Stimulated activated CD4-positive, alpha-beta T cell treated with anti-CD3 and anti-CD28 coated beads, Interleukin-1b, Interleukin-23, amount 100 ng/mL, for 24 hours (primary cell): ENCODE measurements at places on chromosomes 16 and 17.

GRCh38 chr16:86985648-86986015, 331.6 kb downstream of the C16orf95 start:
- DNase-seq, result no peak

- no peak for DNase-seq
These were observed 22.2 kb upstream of the ALKBH5 start for GRCh38 chr17:18161207-18162145.

DNA sequence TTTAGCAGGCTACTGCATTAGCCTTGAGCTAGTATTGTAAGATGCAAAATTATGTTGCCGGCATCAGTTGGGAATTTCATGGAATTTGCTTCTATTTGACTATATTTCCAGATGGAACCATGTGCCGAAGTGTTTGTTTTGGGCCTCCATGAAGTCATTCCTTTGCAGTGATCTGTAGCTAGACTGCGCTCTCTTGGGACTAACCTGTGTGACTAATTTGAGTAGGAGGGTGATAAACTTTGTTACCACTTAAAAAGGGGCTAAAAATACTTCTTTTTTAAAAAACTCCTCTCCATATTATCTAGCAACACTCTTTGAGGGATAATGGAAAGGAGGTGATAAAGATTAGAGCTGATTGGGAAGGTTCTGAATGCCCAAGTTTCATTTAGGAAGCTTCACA, 166.8 kb upstream of the TBX2 start:
- DNase-seq, result no peak

- DNase-seq, result no peak
These were observed 3.5 kb upstream of the SALL1 start for GRCh38 chr16:51154271-51155171.

- DNase-seq, result no peak
These were observed 63.3 kb downstream of the USP32 start for GRCh38 chr17:60328679-60329078.

DNA sequence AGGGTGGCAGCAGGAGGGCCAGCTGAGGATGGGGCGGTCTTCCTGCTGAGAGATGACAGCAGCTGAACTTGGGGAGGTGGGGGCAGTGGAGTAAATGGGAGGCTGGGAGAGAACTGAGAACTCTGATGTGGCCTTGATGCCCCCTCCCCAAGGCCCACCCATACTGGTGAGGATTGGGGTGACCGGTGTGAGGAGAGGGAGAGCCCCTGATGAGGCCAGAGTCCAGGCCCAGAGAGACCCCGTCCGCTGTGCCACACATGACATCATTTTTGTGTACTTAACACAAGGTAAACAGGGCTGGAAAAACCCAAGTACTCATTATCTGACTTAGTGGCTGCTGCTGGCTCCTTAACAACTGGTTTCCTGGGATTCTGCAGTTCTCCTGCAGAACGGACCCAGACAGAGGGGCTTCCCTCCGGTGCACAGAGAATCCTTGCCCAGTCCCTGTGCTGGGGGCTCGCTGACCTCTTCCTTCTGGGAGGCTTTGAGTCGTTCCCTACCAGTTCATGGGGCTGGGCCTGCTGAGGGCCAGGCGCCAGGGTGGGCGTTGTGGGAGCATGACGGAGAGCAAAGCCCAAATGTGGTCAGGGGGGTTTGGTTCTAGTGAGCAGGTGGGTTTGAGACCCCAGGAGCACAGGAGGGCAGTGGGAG, 207.6 kb downstream of the RAB11FIP4 start:
- no peak for DNase-seq

DNA sequence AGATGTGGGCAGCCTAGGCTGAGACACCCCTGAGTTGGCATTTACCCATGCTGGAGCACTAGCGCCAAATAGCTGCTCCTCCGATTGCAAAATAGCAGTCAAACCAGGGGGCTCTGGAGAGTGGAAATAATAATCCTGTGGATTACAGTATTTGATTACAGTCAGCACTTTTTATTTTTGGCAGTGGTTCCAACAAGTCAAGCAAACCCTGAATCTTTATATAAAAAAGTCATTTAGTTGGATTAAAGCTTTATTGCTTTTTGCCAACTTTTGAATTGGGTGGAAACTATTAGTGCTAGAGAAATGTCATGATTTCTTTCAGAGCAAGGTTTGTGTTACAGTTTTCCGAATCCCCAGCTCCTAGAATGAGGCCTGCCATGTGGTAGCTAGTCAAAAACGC, 99.3 kb upstream of the FAM20A start:
- DNase-seq, result no peak

DNA sequence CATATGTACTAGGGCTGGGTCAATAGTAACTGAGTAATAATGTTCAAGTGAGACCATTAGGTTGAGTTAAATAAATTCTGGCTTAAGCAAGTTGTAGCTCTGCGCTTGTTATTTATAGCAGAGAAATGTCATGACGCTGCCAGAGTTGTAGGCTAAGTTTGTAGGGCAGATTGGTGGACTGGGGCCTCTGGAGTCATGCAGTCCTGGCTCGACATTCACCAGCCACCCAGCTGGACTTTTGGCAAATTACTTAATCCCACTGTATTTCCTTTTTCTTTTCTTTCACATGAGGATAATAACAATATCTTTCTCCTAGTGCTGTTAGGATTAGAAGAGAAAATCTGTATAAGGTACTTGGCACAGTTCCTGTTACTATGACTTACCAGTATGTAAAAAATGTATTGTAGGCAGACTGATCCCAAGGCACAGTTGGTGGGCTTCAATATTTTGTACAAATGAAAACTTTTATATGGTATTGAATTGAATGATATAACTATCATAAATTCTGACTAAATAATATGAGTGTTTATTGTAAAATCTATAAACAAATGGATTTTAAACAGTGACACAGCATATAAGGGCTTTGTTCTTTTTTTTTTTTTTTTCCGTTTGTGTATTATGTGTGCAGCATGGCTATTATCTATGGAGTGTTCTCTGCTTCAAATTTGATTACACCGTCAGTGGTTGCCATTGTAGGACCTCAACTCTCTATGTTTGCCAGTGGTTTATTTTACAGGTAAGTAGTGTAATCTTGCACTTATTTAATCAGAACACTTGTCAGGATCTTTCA, 2.6 kb downstream of the MFSD11 start:
- DNase-seq, result no peak

GRCh38 chr17:30570596-30571265, 93.5 kb downstream of the GOSR1 start:
- DNase-seq, result no peak

DNA sequence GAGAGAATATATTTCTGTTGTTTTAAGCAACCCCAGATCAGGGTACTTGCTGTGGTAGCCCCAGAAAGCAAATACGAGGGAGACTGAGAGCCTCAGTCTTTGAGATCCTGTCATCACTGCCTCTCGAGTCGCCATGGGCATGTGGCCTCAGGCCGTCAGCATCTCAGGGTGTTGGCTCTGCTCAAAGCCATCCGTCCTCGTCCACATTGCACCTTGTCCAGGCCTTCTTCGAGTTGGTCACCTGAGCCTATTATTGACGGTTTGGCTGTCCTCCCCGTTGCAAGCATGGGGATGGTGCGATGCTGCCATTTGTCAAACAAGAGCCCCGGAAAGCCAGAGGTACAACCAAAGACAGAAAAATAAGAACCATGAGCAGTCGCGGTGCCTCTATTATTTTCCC, 136.9 kb downstream of the IRF8 start:
- DNase-seq, result no peak

- DNase-seq, result no peak
These were observed 10.2 kb upstream of the C17orf78 start for GRCh38 chr17:37365589-37365988.

DNA sequence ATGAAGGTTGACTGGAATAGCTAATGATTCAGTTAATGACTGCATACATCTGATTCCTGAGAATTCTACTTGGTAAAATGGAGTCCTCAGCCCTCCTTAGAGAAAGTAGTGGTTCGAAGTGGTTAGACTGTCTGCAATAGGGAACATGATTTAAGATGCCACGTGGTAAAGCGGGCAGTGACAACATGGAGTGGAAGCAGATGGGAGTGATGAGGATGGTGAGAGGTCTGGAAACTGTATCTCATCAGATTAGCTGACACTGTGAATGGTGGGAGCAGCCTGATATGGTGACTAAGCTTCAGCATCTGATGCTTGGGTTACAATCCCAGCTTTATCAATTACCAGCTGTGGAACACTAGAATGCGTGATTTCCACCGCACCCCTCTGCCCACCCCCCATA, 8.4 kb downstream of the CDH11 start:
- DNase-seq, result no peak

- no peak for DNase-seq
These were observed 138.2 kb upstream of the ERCC4 start for GRCh38 chr16:13781575-13782338.

DNA sequence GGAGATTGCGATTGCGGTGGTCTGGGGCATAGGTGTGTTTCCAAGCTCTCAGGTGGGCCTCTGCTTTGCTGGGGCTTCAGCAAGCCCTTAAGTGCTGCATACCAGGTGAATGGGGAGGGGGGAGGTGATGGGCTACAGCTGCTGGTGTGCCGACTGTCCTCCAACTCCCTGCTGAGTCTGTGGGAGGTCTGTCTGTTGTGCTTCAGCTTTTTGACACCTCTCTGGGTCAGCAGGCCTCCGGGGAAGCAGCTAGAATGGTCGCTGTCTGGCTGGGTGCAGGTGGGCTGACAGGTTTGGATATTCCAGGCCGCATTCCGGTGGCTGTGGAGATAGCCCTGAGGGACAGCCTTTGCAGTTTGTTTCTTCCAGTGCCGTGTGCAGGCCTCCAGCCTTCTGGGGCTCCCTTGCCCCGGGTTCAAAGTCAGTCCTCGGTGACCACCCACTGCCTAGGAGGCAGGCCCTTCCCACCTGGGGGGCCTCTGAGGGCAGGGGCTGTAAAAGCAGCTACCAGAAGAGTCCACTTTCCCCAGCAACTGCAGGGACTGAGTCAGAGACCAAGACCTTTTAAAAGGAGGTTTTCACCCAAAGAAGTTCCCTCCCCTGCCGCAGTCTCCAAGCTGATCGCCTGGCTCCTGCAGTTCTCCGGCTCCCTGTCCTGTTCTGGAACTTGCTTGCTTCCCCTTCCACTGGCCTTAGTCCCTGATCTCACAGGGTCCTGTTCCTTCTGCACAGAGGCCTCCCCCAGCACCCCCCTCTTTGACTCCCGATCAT, 2.0 kb upstream of the TTYH2 start:
- DNase-seq, result no peak

DNA sequence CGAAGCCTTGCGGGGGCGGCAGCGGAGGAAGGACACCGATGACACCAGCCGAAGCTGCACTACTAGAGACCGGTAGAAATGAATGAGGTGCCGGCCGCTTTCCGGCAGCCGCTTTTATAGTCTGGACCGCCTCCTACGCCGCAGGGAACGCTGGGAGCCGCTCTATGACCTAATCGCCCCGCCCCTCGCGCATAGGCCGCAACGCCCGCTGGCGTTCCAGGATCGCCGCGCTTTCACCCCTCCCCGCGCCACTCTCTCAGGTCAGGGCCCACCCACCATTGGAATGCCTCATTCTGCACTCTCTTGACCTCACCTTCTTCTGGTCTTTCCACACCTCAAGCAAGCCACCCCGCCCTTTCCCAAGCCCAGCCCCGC, at the start of gene DDX5:
DDX5 (minus strand) TSS at position 89 of the 375 bp plus-strand sequence. CDS start 170 bp downstream, outside the sequence.
- peak; percentile 95 for DNase-seq

DNA sequence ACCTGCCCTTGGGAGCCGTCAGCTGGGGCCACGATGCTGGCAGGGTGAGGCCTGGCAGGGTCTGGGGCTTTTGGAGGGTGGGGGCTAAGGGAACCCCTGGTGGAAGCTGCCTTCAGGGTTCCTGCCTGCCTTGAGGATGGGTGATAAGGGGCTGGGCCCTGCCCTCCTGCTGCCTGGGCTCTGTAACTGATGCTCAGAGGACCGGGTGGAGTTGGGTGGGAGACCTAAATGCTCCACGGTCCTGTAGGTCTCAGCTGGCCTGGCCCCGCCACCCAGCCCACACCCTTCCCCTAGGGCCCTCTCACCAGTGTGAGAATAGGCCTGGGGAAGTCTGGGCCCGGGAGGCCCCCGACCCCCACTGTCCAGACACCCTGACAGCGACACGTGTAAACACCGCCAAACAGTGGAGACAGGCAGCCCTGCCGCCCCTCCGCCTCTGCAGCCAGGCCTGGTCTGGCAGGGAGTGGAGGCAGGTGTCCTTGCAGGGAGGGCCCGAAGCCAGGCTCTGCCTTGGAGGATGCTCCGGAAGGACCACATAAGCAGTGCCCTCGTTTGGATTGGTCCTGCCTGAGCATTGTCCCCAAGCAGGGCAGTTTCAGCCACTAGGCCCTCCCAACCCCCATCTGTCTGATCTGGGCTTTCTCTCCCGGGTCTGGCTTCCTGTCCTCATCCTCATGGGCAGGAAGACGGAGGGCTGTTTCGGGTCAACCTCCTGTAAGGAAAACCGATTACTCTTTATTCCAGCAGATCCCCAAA, 6.5 kb upstream of the BAHCC1 start:
- DNase-seq, result no peak

GRCh38 chr17:75481194-75482068, 25.0 kb downstream of the TMEM94 start:
- DNase-seq, result no peak

DNA sequence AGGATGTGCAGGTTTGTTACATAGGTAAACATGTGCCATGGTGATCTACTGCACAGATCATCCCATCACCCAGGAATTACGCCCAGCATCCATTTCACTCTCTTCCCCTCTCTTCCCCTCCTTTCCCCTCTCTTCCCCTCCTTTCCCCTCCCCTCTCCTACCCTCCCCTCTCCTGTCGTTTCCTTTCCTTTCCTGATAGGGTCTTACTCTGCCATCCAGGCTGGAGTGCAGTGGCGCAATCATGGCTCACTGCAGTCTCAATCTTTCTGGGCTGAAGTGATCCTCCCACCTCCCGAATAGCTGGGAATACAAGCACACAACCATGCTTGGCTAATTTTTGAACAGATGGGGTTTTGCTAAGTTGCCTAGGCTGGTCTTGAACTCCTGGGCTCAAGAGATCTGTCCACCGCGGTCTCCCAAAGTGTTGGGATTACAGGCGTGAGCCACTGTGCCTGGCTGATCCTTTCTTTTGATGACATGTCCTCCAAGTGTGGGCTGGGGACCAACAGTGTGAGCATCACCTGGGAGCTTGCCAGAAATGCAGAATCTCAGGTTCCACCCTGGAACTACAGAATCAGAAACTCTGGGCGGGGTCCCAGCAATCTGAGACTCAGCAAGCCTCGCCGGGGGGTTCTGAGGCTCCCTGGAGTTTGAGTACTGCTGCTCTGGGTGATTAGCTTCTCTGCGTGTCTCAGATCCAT, 10.8 kb downstream of the ATP2C2 start:
- no peak for DNase-seq

GRCh38 chr16:27463741-27464591, 62.0 kb downstream of the IL21R start:
- no peak for DNase-seq

- DNase-seq, result no peak
These were observed 40.3 kb downstream of the CYB561 start for GRCh38 chr17:63405741-63406261.

- DNase-seq, result no peak
These were observed 58.1 kb downstream of the NDE1 start for GRCh38 chr16:15708096-15708495.

DNA sequence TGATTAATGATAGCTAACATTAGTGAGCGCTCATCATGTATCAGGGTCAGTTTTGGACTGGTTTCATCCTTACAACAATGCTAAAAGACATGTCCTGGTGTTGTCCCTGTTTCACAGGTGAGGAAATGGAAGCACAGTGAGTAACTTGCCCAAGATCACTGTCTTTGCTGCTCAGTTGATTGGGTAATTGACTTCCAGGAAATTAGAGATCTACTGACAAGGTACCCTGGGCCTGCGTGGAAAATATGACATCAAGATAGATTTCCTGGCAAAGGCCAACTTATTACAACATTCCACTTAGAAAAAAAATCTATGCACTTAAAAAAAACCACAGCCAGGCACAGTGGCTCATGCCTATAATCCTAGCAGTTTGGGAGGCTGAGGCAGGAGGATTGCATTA, 96.3 kb downstream of the CYLD start:
- DNase-seq, result no peak
